ENCODE measurements at places on chromosomes 1 and 21. TPM values are rescaled to one million over a fixed set of nuclear protein-coding genes. Genes with fewer than 3 reads are reported as not detected.

Gene TAF5L
- 12.5 TPM for total RNA-seq

Gene PADI3
- total RNA-seq, result 7.1 TPM

Gene PLEKHA6
- 15.0 TPM for total RNA-seq

Gene FCRL5
- 0.49 TPM for total RNA-seq

Gene CATSPERE
- total RNA-seq, result 0.98 TPM

Gene EVA1C
- total RNA-seq, result 66.5 TPM

DNA sequence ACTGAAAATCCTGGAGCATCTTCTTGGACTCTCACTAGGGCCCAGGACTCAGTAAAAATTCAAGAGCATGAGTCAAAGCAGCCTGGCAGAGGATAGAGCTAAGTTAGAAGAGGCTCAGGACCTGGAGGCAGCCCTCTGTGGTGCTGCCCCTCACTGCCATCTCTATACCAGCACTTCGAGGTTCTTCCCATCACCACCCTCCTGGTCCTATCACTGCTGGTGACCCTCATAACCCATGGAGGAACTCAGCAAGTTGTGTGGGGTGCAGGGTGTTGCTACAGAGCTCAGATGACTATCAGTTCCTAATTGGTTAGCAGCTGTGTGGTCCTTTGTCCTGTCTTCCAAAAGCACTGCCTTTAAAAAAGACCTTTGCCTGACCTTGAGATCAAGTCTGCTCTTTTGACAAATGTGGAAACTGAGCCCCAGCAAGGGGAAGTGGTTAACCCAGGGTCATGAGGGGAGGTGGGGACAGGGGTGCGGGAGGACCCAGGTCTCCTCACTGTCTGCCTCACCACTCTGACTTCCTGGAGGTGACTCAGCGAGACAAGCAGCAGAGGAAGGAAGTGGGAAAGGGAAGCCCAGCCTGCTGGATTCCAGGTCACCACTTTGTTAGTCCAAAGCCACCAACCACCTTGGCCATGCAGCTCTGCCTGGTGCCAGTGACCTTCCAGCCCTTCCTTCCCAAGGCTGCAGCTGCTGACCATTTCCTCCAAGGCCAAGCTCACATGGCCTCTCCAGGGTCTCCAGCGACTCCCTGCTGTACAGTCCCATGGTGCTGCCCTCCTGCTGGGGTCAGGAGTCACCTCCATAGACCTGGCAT lies 199.4 kb upstream of the EDN2 start:
- DNase-seq, result no peak
- H3K27ac ChIP-seq, result no peak overlapping the region
- peaks cover 23% of the 10 kb centered on the region for H3K4me1 ChIP-seq
- no peak overlapping the region for H3K4me3 ChIP-seq
- H3K36me3 ChIP-seq, result no peaks in the 10 kb centered on the region
- no peaks in the 10 kb centered on the region for H3K27me3 ChIP-seq

DNA sequence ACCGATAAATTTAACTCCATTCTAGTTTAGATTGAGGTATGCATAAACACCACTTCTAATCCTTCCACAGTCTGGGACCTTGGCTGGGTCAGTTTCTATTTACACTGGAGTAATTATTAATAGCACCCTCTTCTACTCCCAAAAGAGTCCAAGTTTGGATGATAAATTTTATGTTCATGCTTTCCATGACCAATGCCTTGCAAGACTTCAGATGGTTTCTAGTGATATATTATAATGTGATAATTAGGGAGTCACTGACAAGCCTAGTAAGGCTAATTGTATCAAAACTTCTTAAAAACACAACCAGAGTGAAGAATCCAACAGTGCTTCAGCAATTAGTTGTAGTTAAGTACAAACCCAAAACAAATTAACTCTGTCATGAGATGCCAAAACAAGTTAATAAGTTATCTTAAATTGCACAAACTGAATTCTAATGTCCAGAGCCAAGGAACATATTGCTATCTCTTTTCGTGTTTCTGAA lies 489.6 kb downstream of the TTLL7 start:
- no peak for DNase-seq
- H3K36me3 ChIP-seq, result no peaks in the 10 kb centered on the region
- H3K27ac ChIP-seq, result no peak overlapping the region
- no peaks in the 10 kb centered on the region for H3K27me3 ChIP-seq

- H3K36me3 ChIP-seq, result no peaks in the 10 kb centered on the region
- no peak overlapping the region for H3K27ac ChIP-seq
Observed at GRCh38 chr1:157113631-157114030, 14.0 kb upstream of the ETV3L start.

GRCh38 chr1:50978144-50978851 lies 8.3 kb downstream of the CDKN2C start:
- peak overlapping the region; percentile 96 for H3K27ac ChIP-seq
- H3K27me3 ChIP-seq, result no peaks in the 10 kb centered on the region
- peak overlapping the region; percentile 89 for H3K4me3 ChIP-seq
- no peaks in the 10 kb centered on the region for H3K4me1 ChIP-seq

DNA sequence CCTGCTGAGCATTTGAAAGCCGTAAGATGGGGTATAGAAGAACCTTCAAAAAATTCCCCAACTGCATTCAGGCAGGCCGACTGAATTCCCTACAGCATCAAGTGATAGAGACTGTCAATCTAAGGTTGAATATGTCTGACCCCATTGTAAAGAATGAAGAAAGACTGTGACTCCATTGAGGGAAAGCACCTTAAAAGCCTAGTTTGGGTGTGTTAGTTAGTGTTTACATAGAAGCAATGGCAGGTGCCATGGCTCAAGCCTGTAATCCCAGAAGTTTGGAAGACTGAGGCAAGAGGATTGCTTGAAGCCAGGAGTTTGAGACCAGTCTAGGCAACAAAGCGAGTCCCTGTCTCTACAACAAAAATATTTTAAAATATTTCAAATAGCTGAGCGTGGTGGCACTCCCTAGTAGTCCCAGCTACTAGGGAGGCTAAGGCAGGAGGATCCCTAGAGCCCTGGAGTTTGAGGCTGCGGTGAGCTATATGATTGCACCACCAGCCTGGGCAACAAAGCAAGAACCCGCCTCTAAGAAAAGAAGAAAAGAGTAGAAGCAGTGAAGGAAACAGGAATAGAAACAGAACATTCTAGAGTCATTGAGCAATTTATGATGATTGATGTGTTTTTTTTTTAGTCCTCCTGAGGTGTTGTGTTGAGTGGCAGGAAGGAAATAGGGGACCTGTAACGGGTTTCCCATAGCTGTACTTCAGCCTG lies 15.4 kb downstream of the POLR3GL start:
- H3K4me1 ChIP-seq, result peaks cover 60% of the 10 kb centered on the region
- peak overlapping the region; percentile 24 for H3K4me3 ChIP-seq
- no peak for DNase-seq
- H3K36me3 ChIP-seq, result no peaks in the 10 kb centered on the region
- H3K27me3 ChIP-seq, result no peaks in the 10 kb centered on the region

- no peak overlapping the region for H3K27ac ChIP-seq
- H3K4me3 ChIP-seq, result no peak overlapping the region
- H3K27me3 ChIP-seq, result no peaks in the 10 kb centered on the region
- no peak for DNase-seq
- H3K36me3 ChIP-seq, result no peaks in the 10 kb centered on the region
- H3K4me1 ChIP-seq, result no peaks in the 10 kb centered on the region
Observed at GRCh38 chr1:189350983-189351616, 1126.6 kb downstream of the BRINP3 start.

GRCh38 chr1:223041481-223041880 lies 101.6 kb downstream of the TLR5 start:
- no peak for DNase-seq
- H3K27me3 ChIP-seq, result no peaks in the 10 kb centered on the region
- H3K4me1 ChIP-seq, result no peaks in the 10 kb centered on the region
- no peak overlapping the region for H3K4me3 ChIP-seq
- H3K27ac ChIP-seq, result no peak overlapping the region
- H3K36me3 ChIP-seq, result no peaks in the 10 kb centered on the region

DNA sequence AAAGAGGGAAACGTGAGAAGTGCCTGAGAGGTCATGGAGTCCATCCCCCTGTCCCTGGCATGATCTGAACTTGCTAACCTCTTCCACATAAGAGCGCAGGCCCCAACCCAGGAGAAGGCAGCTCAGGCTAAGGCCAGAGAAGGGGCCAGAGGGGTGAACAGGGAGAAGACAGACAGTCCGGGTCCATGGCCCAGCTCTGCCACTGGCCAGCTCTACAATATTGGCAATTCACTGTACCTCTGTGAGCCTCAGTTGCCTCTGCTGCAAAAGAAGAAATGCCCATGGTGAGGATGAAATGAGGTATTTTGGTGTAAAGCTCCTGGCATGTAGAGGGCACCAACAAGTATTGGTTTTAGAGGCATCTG lies 72.3 kb downstream of the CAMK2N1 start:
- H3K36me3 ChIP-seq, result no peaks in the 10 kb centered on the region
- DNase-seq, result no peak
- H3K4me3 ChIP-seq, result no peak overlapping the region
- no peaks in the 10 kb centered on the region for H3K4me1 ChIP-seq
- no peaks in the 10 kb centered on the region for H3K27me3 ChIP-seq
